ENCODE measurements at places on chromosomes 11 and 22. TPM values are rescaled to one million over a fixed set of nuclear protein-coding genes. Genes with fewer than 3 reads are reported as not detected.

Gene BLID
- not detected for total RNA-seq

Gene OR6A2
- 0.39 TPM for total RNA-seq

Gene OR4D5
- not detected for total RNA-seq

Gene TRIM51
- not detected for total RNA-seq

Gene IGF2
- 93.4 TPM for total RNA-seq

Gene ZNF215
- 2.3 TPM for total RNA-seq

Gene MPZL3
- 3.2 TPM for total RNA-seq

Gene MMP8
- not detected for total RNA-seq

Gene MIOX
- not detected for total RNA-seq

Gene RIMBP3C
- 0.52 TPM for total RNA-seq

Gene HINFP
- total RNA-seq = 39.1 TPM

Gene PTPN5
- 0.14 TPM for total RNA-seq

Gene AIFM3
- total RNA-seq = 1.0 TPM

Gene SLC7A4
- total RNA-seq = 0.90 TPM

Gene TNNI2
- total RNA-seq = 0.61 TPM

Measured in adrenal gland (tissue), 19 donors.